ENCODE measurements at places on chromosomes 5 and 9. TPM values are rescaled to one million over a fixed set of nuclear protein-coding genes. Genes with fewer than 3 reads are reported as not detected.
A peak's percentile ranks its signal among the peaks of the same experiment; 100 is the strongest.

- DNase-seq: peak; percentile 73
These were observed 92.1 kb downstream of the DAB2IP start for GRCh38 chr9:121743441-121744001.

The CDH6 gene
- total RNA-seq: 6.8 TPM

- DNase-seq: no peak
These were observed 13.0 kb upstream of the C9orf72 start for GRCh38 chr9:27586304-27586703.

- peak; percentile 39 for DNase-seq
These were observed 374.7 kb upstream of the WWC1 start for GRCh38 chr5:167916706-167917105.

DNA sequence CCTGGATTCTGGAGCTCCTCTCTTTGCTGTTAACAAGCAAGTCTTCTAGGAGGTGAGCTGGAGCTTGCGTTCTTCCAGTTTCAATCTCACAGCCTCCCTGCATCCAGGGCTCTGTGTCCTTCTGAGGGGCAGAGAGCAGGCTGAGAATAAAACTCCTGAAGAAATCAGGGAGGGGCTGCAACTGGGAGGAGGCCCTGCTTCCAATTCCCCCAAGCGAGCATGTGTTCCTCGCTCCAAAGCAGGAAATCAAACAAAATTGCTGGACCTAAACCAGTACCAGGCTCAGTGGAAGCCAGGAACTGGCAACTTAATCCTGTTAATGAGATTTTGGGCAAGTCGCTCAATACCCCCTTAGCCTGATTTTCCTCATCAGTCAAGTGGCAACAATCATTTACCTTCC lies 181.8 kb downstream of the ASTN2 start:
- DNase-seq: no peak

DNA sequence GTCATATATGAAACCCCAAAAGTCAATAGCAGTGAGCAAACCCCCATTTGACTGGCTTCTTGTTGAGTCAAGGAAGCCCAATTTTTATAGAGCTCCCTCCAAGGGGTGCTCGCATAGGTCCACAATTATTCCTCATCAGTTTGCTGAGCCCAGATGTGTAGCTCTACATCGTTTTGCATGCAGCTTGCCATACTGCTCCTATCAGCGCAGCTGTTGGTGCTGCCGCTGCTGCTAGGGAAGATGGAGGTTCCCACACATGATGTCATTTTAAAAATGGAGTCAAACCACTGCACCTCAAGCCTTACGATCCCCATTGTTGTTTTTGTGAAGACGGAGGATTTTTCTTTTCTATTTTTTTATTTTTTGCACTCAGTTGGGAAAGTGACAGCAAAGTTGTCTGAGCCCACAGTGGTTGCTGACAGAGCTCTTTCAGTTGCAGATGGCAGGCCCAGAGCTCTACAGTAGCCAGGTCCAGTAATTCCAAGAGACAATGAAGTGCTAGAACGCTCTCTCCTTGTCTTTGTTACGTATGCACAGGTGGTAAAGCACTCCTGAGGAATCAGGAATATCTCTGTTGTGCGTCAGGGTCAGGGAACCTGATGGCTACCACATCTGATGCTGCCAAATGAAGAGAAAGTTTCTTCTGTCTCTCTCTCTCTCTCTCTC lies 23.2 kb upstream of the C5orf63 start:
- no peak for DNase-seq

GRCh38 chr9:87889882-87890252 lies 7.2 kb downstream of the SPATA31E1 start:
- DNase-seq: no peak

- no peak for DNase-seq
These were observed 23.3 kb downstream of the PITX1 start for GRCh38 chr5:135010502-135011354.

DNA sequence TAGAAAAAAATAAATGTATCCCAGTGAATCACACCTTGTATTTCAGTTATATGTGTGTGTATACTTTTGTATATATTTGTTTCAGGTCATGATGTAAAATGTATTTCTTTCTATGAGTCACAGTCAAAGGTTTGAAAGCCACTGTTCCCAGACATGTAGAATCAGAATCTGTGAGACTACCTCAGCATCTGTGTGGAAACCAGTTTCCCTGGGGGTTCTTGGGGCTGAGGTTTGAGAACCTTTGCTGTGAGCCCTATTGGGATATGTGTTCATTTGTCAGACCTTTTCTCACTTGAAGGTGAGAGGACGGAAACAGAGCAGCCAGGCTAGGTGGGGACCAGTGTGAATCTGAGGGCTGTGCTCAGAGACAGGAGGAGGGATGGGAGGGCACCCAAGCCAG lies 78.7 kb upstream of the SAP30L start:
- DNase-seq: no peak

GRCh38 chr9:93669958-93670207 lies 93.5 kb downstream of the PHF2 start:
- no peak for DNase-seq

DNA sequence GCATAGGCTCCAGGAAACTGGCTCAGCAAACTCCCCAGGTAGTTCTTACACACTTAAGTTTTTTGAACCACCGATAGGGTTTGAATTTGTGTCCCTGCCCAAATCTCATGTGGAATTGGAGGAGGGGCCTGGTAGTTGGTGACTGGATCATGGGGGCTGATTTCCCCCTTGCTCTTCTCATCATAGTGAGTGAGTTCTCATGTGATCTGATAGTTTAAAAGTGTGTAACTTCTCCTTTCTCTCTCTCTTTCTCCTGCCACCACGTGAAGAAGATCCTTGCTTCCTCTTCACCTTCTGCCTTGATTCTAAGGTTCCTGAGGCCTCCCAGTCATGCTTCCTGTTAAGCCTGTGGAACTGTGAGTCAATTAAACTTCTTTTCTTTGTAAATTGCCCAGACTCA lies 22.4 kb upstream of the HACD4 start:
- DNase-seq: no peak

DNA sequence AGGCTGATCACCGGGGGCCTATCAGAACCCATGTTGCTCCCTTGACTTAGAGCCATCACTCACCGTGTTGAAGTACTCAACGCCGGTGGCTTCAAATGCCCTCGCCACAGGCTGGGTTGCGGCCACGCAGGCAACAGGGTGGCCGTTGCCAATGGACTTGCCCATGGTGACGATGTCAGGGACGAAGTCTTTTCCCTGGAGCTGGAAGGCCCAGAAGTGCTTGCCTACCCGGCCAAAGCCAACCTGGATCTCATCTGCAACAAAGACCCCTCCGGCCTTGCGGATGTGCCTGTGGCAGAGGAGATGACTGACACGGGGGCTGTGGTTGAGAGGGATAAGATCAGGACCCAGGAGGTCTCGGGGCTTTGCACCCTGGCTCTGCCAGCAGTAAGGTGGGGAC lies 10.3 kb downstream of the PHYKPL start:
- no peak for DNase-seq

DNA sequence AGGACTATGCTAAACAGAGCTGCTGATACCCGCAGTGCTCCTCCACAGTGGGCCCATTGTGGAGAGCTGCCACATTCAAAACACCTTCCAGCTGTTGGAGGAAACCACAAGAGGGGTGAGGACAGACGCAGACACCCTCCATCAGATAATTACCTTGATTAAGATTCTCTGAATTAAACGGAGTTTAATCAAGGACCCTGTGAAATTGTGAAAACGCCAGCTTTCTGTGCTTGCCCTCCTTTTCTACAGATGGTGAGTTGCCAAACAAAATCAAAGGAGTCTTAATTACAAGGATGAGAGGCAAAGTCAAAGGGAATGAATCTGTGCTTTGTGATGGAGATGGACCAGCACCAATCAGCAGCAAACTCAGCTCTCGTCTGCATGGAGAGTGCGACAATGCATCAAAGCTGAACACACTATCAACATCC lies 596.1 kb downstream of the ELAVL2 start:
- DNase-seq: no peak

GRCh38 chr5:93578813-93579691 lies 2.0 kb downstream of the NR2F1-AS1 start:
- peak; percentile 79 for DNase-seq

DNA sequence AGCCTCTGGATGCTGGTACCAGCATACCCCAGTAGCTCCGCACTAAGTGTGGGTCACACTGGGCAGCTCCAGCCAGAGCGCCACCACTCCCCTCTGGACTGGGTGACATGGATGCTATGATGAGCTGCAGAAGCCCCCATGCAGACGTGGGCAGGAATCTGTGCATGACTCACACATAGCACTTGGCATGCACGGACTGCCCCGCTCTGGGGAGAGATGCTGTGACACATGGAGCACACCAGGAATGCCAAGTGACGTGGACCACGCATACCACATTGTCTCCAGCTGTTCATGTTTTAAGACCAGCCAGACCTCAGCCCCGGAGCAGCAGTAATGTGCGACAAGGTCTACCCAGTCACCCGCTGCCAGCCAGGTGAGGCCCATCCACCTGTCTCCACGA lies 64.1 kb downstream of the SEMA4D start:
- DNase-seq: no peak

DNA sequence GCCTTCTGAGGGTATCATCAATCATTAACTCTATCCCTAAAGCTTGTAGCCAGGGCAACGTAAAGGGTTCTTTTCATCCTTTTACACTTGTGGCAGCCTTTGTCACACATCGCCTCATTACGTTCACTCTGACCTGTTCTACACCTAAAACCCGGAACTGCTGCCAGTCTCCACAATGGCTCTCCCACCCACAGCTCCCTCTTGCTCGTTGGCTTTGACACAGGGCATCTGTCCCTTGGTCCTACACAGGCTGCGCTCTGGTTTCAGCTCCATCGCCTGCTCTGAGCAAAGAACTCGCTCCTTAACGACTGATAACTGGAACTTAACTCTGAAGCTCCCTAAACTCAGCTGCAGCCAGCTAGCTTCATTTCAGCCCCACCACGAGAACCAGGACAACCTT lies 112.8 kb upstream of the CTNND2 start:
- no peak for DNase-seq

The MYMK gene
- not detected for total RNA-seq

- no peak for DNase-seq
These were observed 678.4 kb upstream of the RGMB start for GRCh38 chr5:98095072-98095471.

The FAM221B gene
- total RNA-seq: not detected

The TRAF2 gene
- total RNA-seq: 11.6 TPM

DNA sequence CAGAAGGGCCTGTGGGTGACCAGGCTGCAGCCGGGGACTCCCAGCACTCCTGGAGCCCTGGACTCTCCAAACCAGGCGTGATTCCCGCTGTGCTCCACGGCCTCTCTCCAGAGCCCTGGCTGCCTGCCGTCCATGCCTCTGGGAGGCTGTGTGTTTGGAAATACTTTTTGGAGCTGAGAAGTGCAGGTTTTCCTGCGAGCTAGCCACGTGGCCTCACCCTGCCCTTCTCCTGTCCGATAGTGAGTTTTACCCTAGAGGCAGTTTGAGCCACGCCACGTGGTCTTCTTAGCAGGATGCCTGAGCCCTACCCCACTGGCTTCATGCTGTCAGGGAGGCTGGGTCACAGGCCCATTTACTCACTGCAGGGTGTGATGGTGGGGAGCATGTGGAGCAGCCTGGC lies 71.3 kb downstream of the COL5A1 start:
- no peak for DNase-seq

The PCDHGA3 gene
- total RNA-seq: 7.6 TPM

DNA sequence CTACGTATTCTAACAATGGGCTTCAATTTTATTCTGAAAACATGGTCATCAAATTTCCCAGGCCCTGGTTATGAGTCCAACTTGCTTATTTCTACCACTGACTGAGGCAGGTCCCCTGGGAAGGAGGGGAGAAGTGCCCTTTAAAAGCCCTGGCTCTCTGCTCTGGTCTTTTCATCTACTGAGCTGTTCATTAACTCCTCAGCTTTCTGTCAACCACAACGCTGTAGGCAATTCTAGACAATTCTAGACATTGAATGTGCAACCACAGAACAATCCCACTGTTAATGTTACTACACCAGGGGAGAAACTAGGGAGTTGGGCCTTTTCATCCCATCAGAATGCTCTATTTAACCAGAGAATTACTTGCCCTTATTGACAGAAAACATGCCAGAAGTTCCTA lies 10.0 kb downstream of the MOCS2 start:
- DNase-seq: no peak

The POLR3G gene
- 3.1 TPM for total RNA-seq

The DOK3 gene
- 1.3 TPM for total RNA-seq

GRCh38 chr9:36189976-36190375 lies 745 bp upstream of the CLTA start:
- DNase-seq: no peak

DNA sequence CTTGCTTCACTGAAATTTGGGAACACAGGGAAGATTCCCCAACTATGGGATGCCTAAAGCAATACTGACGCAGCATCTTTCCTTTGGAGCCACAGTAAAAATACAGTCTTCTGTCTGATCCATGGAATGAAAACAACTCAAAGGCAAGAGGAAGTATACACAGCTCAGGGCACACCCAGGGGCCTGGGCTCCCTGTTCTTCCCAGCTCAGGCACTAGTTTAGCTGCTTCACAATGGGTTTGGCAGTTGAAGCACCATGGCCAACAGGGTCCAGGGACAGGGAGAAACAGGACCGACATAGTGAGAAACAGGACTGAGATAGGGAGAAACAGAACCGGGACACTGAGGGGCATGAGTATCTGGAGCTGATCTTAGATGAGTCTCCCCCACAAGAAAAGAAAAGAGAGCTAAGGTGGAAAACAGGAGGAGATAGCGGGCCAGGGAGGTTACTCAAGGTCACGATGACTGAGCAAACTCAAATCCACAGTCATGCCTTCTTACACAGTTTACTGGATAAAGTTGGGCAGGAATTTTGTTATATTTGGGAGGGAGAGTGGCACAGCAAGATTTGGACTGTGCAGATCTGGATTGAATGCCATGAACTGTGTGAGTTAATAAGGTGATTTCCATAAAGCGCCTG lies 198.8 kb downstream of the SMARCA2 start:
- no peak for DNase-seq

All from ovary (tissue), 10 donors.